ENCODE measurements at places on chromosomes 5 and 9.

DNA sequence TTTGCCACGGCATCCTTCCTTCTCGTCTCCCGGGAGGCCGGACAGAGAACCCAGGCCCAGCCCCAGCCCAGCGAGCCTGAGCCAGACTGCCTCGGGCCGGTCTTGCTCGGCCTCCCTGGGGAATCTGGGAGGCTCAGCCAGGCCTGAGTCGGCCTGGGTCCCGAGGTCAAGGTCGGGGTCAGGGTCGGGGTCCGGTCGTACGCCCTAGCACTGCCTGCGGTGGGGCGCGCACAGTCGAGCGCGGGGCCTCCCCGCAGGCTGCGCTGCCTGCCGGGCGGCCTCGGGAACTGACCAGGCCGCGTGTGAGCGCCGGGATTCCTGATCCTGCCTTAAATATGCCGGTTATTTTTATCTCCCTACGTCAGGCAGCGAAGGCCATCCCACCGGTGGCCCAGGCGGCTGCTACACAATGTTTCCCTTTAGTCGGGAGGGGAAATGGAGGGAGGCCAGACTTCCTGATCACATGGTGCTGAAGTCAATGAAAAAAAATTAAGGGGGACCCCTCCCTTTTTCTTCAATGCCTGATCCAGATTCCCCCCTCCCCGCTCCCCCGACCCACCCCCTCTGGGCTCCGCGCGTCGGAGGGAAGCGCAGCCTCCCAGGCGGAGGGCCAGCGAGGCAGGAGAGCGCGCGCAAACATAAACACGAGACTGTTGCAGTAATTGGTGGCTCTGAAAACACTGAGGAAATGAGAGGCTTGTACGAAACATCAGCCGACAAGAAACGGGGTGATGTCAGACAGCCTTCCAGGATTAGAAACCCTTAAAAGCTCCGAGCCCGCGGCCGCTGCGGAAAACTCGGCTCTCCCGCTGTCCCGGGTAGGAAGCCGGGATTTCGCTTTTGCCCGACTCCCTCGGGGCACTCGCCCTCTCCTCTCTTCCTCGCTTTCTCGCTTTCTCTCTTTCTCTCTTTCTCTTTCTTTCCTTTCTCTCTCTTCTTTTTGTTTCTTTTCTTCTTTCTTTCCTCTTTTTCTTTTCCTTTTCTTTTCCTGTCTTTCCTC, 148.2 kb upstream of the KLF4 start:
- peak; percentile 4 for DNase-seq

DNA sequence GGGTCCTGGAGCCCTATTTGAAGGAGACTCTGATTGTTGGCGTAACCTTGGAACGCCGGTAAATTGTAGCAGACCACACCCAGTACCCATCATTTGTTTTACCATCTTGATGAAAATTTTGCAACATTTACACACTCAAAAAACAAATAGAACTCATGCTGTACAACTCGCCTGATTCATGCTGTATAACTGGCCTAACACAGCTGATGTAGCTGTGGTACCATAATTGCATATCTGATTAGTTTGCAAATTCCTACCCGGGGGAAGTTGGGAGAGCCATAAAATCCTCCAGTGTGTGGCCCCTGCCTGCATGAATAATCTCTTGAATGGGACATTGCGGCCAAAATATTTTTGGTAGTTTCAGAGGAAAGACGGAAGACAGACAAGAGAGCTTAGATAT, 9.7 kb downstream of the NIPAL4 start:
- DNase-seq, result no peak

GRCh38 chr9:31500422-31500821, 884.0 kb upstream of the ACO1 start:
- DNase-seq, result no peak

- no peak for DNase-seq
These were observed 798 bp downstream of the PITX1 start for GRCh38 chr5:135032999-135033861.

DNA sequence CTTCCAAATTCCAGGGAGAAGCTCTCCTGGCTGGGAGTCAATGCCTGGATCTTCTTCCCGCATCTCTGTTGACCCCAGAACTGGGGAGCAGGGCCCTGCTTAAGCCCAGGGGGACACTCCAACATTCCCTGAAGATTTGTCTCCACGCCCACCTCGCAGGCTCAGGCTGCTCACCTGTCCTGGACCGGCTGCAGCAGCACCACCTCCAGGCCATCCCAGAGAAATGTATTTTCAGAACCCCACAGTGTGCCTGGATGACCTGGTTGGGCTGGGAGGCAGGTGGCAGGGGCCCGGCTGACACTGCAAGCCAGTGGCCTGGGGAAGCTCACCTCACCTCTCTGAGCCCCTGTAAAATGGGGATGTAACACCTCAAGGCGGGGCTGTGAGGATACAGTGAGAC, 27.1 kb upstream of the ZBTB43 start:
- DNase-seq, result no peak
